ENCODE measurements at places on chromosomes 4 and X. TPM values are rescaled to one million over a fixed set of nuclear protein-coding genes. Genes with fewer than 3 reads are reported as not detected.

The GABRA4 gene
- not detected for polyA plus RNA-seq

The CT45A10 gene
- polyA plus RNA-seq: not detected

The ATP2B3 gene
- polyA plus RNA-seq: not detected

The CACNA1F gene
- not detected for polyA plus RNA-seq

The TBX22 gene
- not detected for polyA plus RNA-seq

The TLR1 gene
- polyA plus RNA-seq: 23.0 TPM

The CLNK gene
- polyA plus RNA-seq: not detected

The SHISA3 gene
- polyA plus RNA-seq: not detected

The PNMA6A gene
- 0.16 TPM for polyA plus RNA-seq
